ENCODE measurements at places on chromosomes 6 and 20. TPM values are rescaled to one million over a fixed set of nuclear protein-coding genes. Genes with fewer than 3 reads are reported as not detected.

Gene MYB
- total RNA-seq = 30.7 TPM

Gene TPD52L1
- total RNA-seq = 0.50 TPM

Gene SPEF1
- not detected for total RNA-seq

Gene PTCHD4
- not detected for total RNA-seq

Gene SLC16A10
- 4.4 TPM for total RNA-seq

Gene C20orf202
- not detected for total RNA-seq

Gene SAPCD1
- 7.6 TPM for total RNA-seq

Gene GSTA2
- not detected for total RNA-seq

Gene THEMIS
- 32.0 TPM for total RNA-seq

Gene SCP2D1
- not detected for total RNA-seq

Gene NKX2-2
- not detected for total RNA-seq

Gene OR12D2
- not detected for total RNA-seq

Gene MAS1
- total RNA-seq = not detected

Gene TINAG
- not detected for total RNA-seq

Gene AGER
- 10.5 TPM for total RNA-seq

Gene PRICKLE4
- not detected for total RNA-seq

Gene HLA-F
- 136 TPM for total RNA-seq

Gene TREML1
- not detected for total RNA-seq

Gene LAMA4
- total RNA-seq = not detected

Gene KCNQ5
- total RNA-seq = 12.3 TPM

Gene CST4
- not detected for total RNA-seq

Gene RIPOR3
- not detected for total RNA-seq

Gene TMEM244
- total RNA-seq = not detected

Gene SRC
- 3.2 TPM for total RNA-seq

Gene MEP1A
- total RNA-seq = not detected

Gene TULP1
- total RNA-seq = not detected

Gene CCN6
- not detected for total RNA-seq

Gene TXLNB
- 0.08 TPM for total RNA-seq

Gene FBXL4
- total RNA-seq = 15.0 TPM

Gene SLC17A1
- not detected for total RNA-seq

Gene TFAP2C
- not detected for total RNA-seq

Gene FOXQ1
- total RNA-seq = not detected

Gene PCIF1
- 27.8 TPM for total RNA-seq

Gene C4A
- total RNA-seq = 3.0 TPM

Gene POU5F1
- total RNA-seq = not detected

Gene ZNF391
- total RNA-seq = 3.8 TPM

Gene DEFB110
- not detected for total RNA-seq

Gene EEF1A2
- 0.13 TPM for total RNA-seq

Gene MUC22
- not detected for total RNA-seq

Gene DBNDD2
- 10.4 TPM for total RNA-seq

Gene RHAG
- total RNA-seq = not detected

Gene C6orf15
- not detected for total RNA-seq

Gene BANF2
- not detected for total RNA-seq

Gene TPX2
- total RNA-seq = 78.5 TPM

Gene SULF2
- total RNA-seq = 0.78 TPM

All from activated CD8-positive, alpha-beta memory T cell treated with anti-CD3 and anti-CD28 coated beads for 36 hours (primary cell).